ENCODE measurements at places on chromosomes 2 and 18. TPM values are rescaled to one million over a fixed set of nuclear protein-coding genes. Genes with fewer than 3 reads are reported as not detected.

- no peak for DNase-seq
Observed at GRCh38 chr2:173989160-173989883, 24.1 kb upstream of the SP3 start.

The PIEZO2 gene
- polyA plus RNA-seq, result 21.1 TPM

The ASPRV1 gene
- polyA plus RNA-seq, result 4.7 TPM

The NTSR2 gene
- polyA plus RNA-seq, result not detected

The AKAIN1 gene
- not detected for polyA plus RNA-seq

DNA sequence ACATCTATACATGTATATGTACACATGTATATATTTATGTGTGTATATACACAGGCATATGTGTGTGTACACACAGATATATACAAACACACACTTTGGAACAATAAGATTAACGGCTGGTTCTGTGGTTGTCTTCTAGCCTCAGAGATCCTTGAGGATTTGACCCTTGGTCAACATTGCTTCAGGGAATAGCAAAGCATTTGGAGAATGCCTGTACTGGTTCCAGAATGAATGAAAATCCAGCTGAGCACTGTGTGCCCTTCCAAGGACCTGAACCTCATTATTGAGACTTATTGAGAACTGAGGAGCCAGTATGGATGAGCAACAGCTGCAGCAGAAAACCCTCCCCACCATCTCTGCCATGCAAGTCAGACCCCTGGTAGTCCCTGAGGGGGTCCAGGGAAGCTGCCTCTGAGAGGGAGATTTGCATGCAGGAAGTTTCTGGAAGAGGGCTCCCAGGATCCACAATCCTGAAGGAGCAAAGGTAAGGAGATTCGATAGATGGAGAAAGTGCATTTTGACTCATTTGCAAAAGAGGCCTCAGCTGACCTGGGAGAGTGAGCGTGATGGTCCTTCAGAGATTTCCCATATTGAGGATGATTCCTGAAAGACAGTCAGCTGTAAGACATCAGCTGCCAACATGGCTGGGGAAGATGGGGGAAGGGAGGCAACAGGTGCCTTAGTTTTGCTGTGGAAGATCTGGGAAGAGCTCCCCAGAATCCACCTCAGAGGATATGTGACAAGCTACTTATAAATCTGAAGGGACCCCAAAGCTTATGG, 166.6 kb upstream of the NCKAP5 start:
- no peak for DNase-seq

The RGPD4 gene
- polyA plus RNA-seq, result 0.04 TPM

DNA sequence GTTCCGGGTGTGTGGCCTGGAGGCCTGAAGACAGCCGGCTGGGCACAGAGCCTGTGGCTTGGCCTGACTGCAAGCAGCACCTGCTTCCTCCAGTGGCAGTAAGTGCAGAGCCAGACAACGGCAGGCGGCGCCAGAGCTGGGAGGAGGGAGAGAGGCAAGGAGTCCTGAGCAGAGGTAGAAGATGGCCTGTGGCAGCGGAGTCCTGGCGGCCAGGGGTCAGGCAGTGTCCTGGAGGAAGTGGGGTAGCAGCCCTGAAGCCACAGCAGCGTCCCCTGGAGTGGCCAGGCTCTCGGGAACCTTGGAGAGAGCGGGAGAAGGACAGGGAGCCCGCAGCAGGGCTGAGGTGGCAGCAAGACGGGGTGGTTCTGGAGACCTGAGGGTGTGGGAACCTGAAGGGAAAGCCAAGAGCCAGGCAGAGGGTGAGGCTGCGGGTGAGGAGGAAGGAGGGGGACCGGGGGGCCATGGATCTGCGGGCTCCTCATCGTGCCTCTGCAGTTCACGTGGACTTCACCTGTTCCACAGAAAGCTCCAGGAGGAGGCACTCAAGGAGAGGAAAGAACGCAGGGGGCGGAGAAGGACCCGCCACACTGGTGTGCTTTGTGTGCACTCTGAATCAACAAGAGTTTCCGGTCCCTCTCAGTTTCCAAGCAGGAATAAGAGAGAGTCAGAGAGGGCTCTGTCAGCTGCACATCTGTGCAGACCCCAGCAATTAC, 85.9 kb downstream of the USP40 start:
- no peak for DNase-seq

GRCh38 chr2:111704246-111704645, 179.7 kb downstream of the ANAPC1 start:
- no peak for DNase-seq

GRCh38 chr2:42385225-42385624, 24.2 kb upstream of the COX7A2L start:
- DNase-seq, result no peak

The IGFBP2 gene
- polyA plus RNA-seq, result 196 TPM

- no peak for DNase-seq
Observed at GRCh38 chr2:218816561-218817011, 15.0 kb downstream of the PRKAG3 start.

DNA sequence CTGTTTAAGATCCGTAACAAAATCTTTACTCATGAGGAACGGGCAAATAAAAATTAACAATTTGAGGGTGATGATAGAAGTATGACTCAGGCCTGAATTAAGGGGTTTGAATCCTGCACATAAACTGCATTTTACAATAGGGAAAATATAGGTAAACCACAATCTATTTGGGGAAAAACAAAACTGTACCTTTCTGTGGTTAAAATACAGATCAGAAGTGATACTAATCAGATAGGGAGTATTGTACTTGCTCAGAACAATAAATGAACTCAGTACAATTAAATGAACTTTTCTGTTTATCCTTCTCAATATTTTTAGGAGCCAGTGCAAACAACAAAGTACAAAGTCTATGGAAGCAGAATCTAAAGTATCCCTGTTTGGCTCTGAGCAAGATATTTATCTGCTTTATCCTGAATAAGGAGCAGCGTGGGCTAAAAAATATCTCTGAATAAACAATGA, 287.3 kb downstream of the ZNF385B start:
- no peak for DNase-seq

GRCh38 chr18:32280911-32281310, 91.1 kb downstream of the MEP1B start:
- no peak for DNase-seq

DNA sequence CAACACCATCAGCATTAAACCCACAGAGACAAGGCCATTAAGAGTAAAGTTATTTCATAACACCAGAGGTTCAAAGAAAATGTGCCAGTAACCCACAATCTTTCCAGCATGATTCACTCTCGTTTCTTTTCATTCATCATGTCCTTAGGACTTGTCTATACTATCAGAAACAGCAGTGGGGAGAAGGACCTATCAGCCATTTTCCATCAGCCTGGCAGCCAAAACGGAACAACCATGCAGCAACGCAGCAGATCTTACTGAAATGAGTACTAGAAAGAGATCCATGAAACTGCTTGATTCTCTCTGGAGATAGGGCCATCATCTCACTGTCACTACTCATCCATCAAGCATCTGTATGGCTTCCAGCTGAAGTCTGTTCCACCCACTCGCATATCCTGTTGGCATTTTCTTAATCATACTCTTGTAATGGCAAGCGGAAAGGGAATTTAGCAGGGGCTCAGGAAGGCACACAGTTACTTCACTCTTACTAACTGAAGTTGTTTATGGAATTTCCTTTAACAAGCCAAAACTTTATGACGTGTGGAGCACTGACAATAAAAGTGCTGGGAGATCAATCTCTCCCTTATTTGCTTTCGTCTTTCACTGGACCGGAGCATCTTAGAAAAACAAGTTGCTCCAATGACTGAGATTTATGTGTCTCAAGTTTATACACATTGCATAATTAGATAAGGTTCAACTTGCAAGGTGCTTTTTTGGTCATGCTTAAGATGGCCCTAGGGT, 69.7 kb downstream of the EPHA4 start:
- DNase-seq, result no peak

GRCh38 chr2:220781622-220782241, 790.4 kb downstream of the EPHA4 start:
- no peak for DNase-seq

The CTNNA2 gene
- polyA plus RNA-seq, result 6.4 TPM

GRCh38 chr18:49764032-49764431, 49.3 kb downstream of the ACAA2 start:
- DNase-seq, result no peak

DNA sequence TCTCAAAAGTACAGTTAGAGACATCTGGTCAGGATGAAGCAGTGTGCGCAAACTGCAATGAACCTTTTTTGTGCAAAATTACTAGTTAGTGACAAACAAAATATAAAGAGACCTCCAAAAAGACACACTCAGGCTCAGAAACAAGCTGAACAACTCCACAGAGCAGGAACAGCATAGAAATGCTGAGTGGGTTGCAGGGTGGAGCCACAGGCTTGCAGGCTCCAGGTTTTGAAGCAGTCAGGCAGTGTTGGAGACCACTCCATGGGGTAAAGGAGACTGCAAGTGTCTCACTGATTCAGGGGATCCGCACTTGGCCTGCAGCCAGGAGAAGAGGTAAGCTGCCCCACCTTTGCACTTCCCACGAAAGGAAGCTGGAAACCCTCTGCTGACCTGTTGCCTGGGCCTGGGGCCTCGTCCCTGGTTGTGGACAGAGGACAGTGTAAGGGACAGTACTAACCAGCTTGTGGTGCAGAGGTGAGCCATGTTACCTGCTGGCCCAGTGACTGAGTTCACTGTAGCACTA, 36.4 kb downstream of the CFAP221 start:
- no peak for DNase-seq

GRCh38 chr2:234290671-234291070, 206.2 kb downstream of the ARL4C start:
- DNase-seq, result no peak

The LAMA3 gene
- polyA plus RNA-seq, result 3.1 TPM

DNA sequence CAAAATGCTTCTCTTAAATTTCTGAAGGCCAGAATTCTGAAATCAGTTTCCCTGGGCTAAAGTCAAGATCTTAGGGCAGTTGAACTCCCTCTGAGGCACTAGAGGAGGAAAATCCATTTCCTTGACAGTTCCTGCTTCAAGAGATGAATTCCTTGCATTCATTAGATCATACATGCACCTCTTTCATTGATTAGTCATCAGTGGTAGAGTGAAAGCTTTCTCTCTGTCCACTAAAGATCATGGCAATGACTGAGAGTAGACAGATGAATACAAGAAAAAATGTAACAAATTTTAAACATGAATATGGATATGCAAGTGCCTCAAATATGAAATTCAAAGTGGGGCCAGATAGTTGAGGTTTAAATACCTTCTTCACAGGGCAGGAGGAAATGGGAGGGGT, 693.4 kb upstream of the TMEFF2 start:
- DNase-seq, result no peak

The SPRED2 gene
- polyA plus RNA-seq, result 35.8 TPM

The SERPINB12 gene
- polyA plus RNA-seq, result not detected

The PRKAG3 gene
- polyA plus RNA-seq, result not detected

The STON1 gene
- 42.7 TPM for polyA plus RNA-seq

The PTPRN gene
- 0.09 TPM for polyA plus RNA-seq

- DNase-seq, result no peak
Observed at GRCh38 chr2:95385570-95385984, 16.9 kb upstream of the FAHD2A start.

DNA sequence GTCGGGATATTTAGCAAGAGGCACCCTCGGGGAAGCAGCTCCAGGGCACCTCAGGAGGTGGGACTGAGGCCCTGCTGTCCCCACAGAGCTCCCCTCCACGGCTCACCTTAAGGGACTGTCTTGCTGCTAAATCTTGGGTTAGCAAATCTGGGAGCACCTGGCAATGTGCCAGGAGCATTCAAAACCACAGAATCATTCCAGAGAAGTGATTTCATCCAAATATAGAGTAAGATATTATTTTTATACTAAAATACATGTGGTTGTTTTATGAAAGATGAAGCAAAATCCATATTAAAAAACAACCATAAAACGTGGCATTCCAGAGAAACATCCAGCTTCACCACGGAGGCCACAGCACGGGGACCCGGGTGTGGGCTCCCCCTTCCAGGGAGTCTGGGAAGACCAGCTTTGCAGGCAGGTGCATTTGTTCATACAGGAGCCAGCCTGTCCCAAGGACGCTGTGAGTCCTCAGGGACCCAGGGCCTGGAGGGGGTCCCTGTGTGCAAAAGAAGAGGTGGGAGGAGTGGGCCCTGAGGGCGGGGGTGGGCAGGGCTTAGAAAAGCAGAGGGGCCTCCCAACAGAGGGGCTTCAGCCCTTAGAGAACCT, 16.3 kb downstream of the HS1BP3 start:
- DNase-seq, result no peak

The FEV gene
- polyA plus RNA-seq, result 0.46 TPM
